ENCODE measurements at places on chromosomes 2 and 18. TPM values are rescaled to one million over a fixed set of nuclear protein-coding genes. Genes with fewer than 3 reads are reported as not detected.
A peak's percentile ranks its signal among the peaks of the same experiment; 100 is the strongest.

DNA sequence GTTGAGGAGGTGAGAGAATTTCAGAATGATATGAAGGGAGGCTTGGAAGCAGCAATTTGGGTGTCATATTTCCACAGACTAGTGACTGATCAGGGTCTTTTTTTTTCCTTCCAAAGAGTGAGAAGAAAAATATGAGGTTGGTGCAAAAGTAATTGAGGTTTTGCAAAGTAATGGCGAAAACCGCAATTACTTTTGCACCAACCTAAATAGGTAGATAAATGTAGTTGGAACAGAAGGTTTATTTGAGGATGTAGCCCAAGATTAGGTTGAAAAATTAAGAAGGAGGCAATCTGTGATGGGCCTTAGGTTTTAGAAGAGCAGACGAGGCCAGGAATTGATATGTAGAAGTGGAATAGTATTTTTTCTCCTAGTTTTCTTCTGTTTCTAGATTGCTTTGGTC, 7.8 kb upstream of the LTBP1 start:
- no peak for DNase-seq

GRCh38 chr2:236685361-236685760, 115.7 kb downstream of the ACKR3 start:
- no peak for DNase-seq

DNA sequence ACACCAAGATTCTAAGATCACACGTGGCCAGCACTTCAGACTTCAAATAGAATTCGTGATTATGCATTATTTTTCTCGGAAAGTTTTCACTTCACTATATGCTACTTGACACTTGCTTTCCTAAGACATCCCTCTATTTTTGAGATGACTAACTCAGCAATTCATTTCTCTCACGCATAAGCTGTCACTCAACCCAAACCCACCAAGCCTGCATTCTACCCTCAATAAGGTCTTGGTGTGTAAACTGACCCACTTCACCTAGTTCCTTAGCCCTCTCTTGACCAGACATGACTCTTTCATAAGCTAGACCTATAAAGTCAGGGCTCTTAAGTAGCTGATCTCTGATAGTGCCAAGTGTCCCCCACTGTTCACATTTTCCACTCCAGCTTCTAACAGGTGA, 11.7 kb downstream of the CKAP2L start:
- DNase-seq = no peak

- DNase-seq = peak; percentile 93
These were observed 122.8 kb downstream of the LYPD1 start for GRCh38 chr2:132547090-132547687.

DNA sequence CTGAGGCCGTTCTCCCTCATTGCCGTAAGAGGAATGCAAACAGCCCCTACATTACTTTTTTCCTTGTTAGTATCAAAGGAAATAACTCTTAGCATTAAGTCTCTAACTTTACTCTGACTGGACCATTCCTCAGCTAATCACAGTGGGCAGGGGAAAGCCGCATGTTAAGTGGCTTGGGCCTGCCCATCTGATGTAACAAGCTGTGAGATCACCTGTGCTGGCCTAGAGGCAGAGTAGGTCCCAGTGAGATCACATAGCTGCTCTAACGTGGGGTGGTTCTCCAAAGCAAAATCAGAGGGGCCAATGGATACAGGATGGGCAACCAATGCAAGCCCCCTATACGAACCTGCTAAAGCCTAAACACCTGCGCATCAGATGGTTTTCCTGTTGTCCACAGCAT, 5.9 kb upstream of the MOCOS start:
- no peak for DNase-seq

PAPOLG gene
- 5.0 TPM for polyA plus RNA-seq

FSIP2 gene
- polyA plus RNA-seq = not detected
